Anterior cingulate cortex (tissue), 58 donors: ENCODE measurements at places on chromosomes 4 and X.

- DNase-seq: no peak
Observed at GRCh38 chr4:40058854-40059253, 2.2 kb downstream of the N4BP2 start.

- no peak for DNase-seq
Observed at GRCh38 chr4:3706565-3707422, 59.4 kb upstream of the ADRA2C start.

GRCh38 chr4:128355305-128355704, 67.7 kb upstream of the PGRMC2 start:
- DNase-seq: no peak

GRCh38 chrX:140521393-140521792, 16.5 kb upstream of the SOX3 start:
- DNase-seq: no peak

GRCh38 chrX:39445336-39445735, 644.1 kb downstream of the MID1IP1 start:
- no peak for DNase-seq
